NCI-H69 (cell line): ENCODE measurements at places on chromosomes 13 and 19.

DNA sequence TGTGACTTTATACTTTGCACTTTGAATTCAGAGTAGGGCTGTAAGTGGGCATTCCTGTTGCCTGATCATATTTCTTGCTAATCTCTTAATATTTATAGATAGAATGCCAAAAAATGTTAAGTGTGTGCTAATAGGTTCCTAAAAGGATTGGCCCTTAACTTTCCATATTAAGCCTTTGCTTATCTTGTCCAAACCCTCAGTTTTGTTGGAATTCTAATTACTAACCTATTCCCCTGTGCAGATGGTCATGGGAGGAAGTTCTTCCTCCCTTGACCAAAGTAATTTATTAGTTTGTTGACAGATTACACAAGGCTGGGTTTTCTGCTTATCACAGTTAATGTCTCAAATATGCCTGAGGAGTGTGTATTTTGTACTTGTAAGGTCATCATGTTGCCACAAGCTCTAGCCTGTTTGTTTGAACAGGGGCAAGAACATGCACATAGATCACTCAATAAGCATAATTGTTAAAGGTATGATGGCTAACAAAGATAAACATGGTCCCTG is 541.1 kb upstream of the SPRY2 start:
- peak; percentile 86 for DNase-seq

- no peak for DNase-seq
Measured at GRCh38 chr19:5075597-5075996, 106.7 kb downstream of the KDM4B start.

- no peak for DNase-seq
Measured at GRCh38 chr13:70789751-70790150, 681.5 kb upstream of the KLHL1 start.

DNA sequence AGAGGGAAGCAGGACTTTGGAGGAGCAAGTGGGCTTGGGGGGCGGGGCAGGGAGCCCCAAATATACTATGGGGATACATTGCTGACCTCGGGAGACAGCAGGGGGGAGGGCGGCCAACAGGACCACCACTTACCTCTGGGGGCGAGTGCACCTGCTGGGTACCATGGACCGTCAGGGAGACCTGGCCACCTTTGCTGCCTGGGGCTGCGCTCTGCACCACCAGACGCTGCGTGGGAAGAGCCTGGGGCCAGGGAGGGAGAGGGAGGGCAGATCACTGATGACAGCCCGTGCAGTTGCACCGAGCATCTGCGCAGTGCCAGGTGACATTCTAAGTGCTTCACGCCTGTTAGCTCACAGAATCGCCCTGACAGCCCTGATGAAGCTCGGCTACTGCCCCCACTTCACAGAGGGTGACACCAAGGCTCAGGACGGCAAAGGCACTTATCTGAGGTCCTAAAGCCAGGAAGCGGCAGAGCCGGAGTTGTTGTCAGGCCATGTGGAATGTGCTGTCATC is 24.1 kb downstream of the RFX1 start:
- DNase-seq: no peak

- no peak for DNase-seq
Measured at GRCh38 chr13:80555796-80556678, 215.1 kb upstream of the SPRY2 start.

DNA sequence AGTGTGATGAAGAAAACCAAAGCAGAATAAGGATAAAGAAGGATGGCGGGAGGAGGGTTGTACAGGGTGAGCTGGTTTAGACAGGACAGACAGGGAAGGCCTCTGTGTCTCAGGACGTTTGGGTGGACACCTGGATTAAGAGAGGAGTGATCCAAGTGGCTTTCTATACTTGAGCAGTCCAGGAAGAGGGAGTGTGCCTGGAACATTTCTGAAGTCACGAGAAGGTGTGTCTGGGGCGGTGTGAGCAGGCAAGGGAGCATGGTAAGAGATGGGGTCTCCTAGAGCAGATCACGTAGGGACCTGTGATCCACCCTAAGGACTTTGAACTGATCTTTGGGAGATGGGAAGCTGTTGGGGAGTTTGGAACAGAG is 15.4 kb upstream of the STK24 start:
- peak; percentile 37 for DNase-seq

DNA sequence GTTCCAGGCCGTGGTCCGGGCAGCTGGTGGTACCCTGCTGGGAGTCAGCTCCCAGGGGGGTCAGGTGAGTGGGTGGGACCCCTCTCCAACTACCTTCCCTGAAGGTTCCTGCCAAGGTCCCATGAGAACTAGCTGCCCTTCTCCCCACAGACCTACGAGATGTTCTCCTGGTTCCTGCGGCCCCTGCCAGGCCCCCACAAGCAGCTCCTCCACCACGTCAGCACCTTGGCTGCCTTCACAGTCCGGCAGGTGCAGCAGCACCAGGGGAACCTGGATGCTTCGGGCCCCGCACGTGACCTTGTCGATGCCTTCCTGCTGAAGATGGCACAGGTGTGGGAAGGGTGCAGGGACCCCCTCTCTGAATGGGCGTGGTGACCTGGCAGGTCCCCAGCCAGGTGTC is 5.5 kb downstream of the CYP2S1 start:
- no peak for DNase-seq

- DNase-seq: no peak
Measured at GRCh38 chr13:42068886-42069285, 20.4 kb downstream of the DGKH start.

DNA sequence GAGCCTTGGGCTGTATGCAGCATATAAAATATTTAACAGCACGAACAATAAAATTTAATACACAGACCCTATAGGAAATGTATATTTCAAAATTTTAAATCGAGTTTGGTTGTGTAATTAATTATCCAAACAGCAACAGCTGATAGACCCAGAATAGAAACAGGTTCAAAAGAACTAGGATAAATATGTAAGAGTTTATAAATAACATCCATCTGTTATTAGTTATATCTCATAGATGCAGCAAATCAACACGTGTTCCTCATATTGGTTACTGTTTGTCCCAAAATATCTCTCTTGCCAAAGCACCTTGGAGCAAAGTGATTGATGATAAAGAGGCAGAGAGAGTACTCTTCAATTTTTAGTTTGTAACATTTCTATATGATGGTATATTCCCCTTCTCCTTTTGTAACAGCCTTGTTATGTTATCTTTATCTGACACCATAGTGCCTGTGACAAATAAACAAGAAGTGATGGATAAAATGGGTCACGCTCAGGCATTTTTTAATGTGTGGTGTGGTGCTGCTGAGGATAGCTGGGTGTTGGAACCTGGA is 260.6 kb upstream of the NBEA start:
- DNase-seq: no peak

DNA sequence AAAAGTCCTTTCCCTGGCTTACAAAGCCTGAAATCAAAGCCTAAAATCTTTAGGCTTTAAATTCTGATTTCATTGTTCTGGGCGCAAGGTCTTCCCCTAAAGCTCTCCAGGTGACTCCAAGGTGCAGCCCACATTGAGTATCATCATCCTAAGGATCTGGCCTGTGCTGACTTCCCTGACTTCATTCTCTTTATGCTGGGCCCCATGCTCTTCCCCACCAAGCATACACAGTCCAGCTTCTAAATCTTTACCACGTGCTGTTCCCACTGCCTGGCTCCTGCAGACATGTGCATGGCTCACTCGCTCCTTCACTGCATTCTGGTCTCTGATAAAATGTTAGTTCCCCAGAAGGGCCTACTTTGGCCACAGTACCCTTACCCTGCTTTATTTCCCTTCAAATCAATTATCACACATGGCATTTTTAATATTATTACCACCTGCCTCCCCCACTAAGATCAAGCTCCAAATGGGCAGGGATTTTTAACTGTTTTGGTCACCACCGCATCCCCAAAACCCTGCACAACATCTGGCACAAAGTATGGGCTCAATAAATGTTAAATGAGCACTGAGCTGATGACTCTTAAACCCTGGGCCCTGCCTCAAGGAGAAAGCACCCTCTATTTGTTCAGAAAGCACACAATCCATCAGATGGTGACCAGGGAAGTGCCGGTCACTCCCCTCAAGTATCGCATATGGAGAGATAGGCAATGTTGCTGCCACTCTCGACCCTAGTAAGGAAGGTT is 3.3 kb downstream of the FBL start:
- no peak for DNase-seq

GRCh38 chr13:52454459-52454819 is 839 bp upstream of the CKAP2 start:
- peak; percentile 74 for DNase-seq

GRCh38 chr13:21435687-21436151 is 23.4 kb downstream of the ZDHHC20 start:
- peak; percentile 2 for DNase-seq

- peak; percentile 69 for DNase-seq
Measured at GRCh38 chr13:108120856-108121255, 94.5 kb downstream of the LIG4 start.

GRCh38 chr13:36450534-36450933 is 18.2 kb downstream of the CCNA1 start:
- DNase-seq: no peak

GRCh38 chr19:49844138-49845095 is 6.5 kb upstream of the PTOV1 start:
- no peak for DNase-seq

GRCh38 chr13:20191311-20192157 is 1.2 kb downstream of the GJB2 start:
- DNase-seq: no peak

DNA sequence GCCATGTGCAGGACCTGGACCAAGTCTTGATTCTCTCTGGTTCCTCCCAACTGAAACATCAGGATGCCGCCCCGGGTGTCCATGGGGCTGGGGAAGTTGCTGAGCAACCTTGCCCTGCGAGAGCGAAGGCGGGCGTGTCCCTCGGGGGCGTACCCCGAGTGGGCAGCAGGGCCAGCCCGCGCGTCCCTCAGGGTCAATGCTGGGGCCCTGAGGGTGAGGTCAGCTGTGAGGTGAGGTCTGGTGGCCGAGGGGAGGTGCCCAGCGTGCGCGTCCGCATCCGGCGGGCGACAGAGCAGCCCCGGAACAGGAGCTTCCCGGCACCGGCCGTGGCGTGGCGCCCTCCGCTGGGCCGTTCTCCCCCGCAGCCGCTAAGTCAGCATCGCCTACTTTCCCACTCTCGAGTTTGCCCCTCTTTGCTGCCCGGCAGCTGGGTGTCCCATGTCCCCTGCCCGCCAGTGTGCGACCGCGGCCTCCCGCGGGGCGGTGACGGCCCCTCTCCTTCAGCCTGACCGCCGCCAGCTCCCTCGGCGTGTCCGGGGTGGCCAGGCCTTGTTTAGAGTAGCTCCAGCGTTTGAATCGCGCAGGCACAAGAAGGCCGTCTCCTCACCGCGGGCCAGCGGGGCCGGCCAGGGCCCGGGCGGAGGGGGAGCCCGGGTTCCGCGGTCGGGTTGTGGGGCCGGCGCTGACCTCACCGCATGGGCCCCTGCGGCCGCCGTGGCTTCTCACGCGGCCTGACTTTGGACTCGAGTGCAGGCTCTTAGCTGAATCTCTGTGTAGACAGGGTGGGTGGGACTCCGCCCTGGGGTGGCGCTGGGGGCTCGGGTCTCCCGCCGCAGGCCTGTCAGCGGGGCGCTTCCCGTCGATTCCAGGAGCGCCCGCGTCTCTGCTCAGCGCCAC is 33.0 kb downstream of the GJA3 start:
- DNase-seq: peak; percentile 37

GRCh38 chr13:32548837-32549236 is 10.2 kb upstream of the N4BP2L2 start:
- no peak for DNase-seq

- DNase-seq: no peak
Measured at GRCh38 chr19:33497131-33497777, 24.3 kb downstream of the PEPD start.

GRCh38 chr13:50241479-50241878 is 226.2 kb downstream of the KCNRG start:
- no peak for DNase-seq

DNA sequence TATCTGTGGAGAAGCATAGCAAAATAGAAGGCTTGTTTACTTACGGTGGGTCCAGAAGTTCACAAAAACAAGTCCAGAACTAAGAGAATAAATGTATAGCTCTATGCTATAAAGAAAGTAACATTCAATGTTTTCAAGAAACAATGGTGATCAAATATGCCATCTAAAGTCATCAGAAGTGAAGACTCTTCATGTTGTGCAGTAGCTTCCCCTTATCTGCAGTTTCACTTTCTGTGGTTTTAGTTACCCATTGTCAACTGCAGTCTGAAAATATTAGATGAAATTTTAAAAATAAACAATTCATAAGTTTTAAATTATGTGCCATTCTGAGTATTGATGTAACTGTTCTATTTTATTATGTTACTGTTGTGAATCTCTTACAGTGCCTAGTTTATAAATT is 72.5 kb downstream of the EDNRB start:
- DNase-seq: no peak

GRCh38 chr13:33721724-33722123 is 96.2 kb upstream of the RFC3 start:
- DNase-seq: no peak

- DNase-seq: no peak
Measured at GRCh38 chr13:98521461-98522247, 55.3 kb downstream of the STK24 start.

DNA sequence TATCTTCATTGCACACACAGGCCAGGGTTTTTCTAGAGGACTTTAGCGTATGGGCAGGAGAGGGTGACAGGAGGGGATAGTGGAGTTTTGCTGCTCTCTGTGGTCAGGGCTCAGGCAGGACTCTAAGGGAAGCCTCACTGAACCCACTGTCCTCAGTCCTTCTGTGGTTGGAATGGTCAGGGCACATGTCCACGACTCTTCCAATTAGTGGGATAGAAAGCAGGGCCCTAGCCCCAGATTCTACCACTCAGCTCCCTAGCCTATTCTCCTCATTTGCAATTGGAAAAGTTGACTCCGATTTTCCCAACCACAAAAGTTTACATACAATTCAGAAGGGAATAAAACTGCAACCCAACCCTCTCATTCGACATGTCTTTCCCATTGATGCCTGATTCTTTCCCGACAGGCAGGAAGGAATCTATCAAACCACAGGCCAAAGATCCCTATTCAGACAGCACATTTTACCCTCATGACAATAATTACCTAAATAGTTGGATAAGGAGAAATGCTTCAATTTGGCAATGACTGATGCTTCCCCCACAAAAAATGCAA is 38.2 kb downstream of the TGDS start:
- DNase-seq: no peak

- DNase-seq: peak; percentile 99
Measured at GRCh38 chr19:35248310-35249145, at the start of gene LSR. Gene LSR (plus strand): TSS chr19:35249002. CDS start chr19:35249023, 21 bp downstream.

- DNase-seq: peak; percentile 61
Measured at GRCh38 chr19:16185768-16186123, 536 bp downstream of the FAM32A start.

DNA sequence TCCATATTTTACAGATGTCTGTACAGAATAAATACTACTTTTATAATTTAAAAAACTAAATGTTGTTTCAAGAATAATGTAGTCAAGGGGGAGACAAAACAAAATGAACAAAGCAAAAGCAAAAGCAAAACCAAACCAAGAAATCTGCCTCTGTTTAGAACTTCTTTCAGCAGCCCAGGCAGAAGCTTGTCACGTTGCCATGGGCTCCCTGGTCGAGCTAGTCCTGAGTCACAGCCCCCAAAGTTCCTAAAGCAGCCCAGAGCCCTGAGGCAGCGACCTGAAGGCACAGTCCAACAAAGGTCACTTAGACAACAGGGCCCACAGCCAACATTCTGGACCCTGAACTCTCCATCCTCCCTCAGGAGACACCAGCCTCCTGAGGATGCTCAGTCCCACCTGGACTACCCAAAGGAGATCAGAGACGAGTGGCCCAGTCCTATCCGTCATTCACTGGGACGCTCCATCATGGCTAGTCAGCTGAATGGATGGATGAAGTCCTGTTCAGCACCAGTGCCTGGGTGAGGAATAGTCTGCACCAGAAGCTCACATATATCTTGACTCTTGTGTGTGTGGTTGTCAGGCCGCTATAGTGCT is 41.7 kb downstream of the SIAH3 start:
- no peak for DNase-seq

- DNase-seq: no peak
Measured at GRCh38 chr19:6343462-6343861, 10.1 kb upstream of the ACER1 start.
